Fibroblast of lung (primary cell): ENCODE measurements at places on chromosomes 11 and 22. TPM values are rescaled to one million over a fixed set of nuclear protein-coding genes. Genes with fewer than 3 reads are reported as not detected.

TRPM5 gene
- polyA plus RNA-seq, result not detected in 2 replicates

MMP13 gene
- polyA plus RNA-seq, result not detected in 2 replicates

SDF2L1 gene
- 12.0 and 17.2 TPM in 2 replicates for polyA plus RNA-seq

LRRN4CL gene
- 7.9 and 12.7 TPM in 2 replicates for polyA plus RNA-seq

IMMP1L gene
- polyA plus RNA-seq, result 22.2 and 24.8 TPM in 2 replicates

MS4A3 gene
- not detected in 2 replicates for polyA plus RNA-seq

RIMBP3B gene
- polyA plus RNA-seq, result 0.02 and 0.03 TPM in 2 replicates

SYT13 gene
- polyA plus RNA-seq, result not detected in 2 replicates

APOL3 gene
- polyA plus RNA-seq, result 15.6 and 22.5 TPM in 2 replicates

SGSM1 gene
- polyA plus RNA-seq, result not detected in 2 replicates
